ENCODE measurements at places on chromosomes 16 and 17.

DNA sequence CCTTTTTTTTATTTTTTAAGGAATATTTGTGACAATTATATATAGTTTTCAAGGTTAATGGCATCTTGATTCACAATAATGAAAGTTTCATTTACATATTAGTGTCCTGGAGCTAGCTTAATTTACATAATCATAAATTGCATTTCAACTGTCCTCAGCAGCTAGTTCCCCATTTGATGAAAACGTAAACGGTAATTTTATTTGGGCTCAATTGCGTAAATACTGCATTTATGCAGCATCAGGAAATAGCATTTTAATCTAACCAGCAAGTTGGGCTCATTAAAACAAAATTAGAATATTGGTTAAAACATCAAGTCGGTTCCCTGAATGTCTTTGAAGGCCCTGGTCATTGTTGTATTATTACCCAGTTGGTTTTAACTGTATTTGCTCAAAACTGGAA, 136.8 kb upstream of the CDH5 start:
- DNase-seq = no peak

GRCh38 chr17:29111816-29112499, 68.2 kb downstream of the MYO18A start:
- DNase-seq = peak; percentile 52

DNA sequence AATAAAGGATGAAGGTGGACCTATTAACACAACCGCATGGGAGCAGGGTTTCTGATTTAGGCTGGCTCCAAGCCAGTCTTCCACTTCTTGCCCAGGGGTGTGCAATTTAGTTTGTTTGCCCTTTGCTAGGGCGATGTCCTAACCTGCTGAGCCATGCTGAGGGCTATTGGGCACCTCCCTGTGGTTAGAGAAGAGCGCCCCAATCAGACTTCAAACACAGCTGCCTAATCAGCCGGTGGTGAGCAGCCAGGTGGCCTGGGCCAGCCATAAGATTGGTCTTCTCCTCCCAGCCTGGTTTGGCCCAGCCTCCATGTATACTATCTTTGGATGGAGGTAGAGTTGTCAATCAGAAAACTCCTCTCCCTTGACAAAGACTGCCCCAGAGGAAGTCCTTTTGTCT, 15.7 kb downstream of the TMEM94 start:
- no peak for DNase-seq

DNA sequence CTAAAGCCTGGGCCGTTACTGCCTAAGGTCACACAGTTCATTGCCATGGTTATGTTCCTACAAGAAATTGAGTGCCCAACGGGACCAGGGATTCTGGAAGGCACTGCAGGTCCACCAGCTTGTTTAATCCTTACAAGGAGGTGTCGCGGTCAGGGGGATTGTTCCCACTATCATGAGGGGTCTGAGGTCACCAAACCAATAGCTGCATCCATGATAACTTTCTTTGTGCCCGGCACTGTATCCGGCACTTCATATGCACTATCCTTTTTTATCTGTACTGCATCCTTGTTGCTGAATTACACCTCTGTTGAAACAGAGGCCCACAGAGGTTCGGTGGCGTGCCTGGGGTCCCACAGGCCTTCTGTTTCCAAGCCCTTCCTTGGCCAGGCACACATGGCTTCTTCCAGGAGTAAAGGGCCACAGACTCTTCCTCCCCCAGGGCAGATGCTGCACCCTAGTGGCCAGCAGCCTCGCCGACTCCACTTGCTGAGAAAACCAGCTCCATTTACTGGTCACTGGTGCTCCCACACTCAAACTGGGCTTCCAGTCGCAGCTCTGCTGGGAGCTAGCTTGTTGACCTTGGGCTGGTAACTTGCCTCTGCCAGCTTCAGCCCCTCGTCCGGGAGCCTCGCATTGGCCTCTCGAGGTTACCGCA, 82.0 kb upstream of the PLCG2 start:
- DNase-seq = peak; percentile 15

DNA sequence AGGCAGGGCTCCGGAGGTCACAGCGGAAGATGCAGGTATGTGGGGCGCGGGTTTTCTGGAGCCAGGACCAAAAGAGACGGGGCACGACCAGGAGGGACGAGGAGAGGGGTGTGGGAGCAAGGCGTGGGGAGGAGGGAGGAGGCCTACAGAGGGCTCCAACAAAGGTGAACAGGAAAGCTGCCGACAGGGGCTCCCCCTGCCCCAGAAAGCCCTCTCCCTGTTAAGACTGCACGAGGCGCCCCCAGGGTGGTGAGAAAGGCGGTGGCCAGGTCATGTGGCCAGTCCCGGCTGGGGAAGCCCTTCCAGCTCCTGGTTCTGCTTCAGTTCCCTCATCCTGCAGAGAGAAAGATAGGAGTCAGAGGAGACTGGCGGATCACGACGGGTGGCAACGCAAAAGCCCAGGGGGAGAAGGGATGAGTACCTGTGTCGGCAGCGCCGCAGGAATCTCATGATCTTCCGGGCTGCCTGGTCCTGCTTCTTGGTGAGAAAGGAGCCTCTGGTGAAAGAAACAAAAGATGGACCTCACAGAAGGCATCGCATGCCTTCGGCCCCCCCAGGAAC, 949 bp upstream of the SPAG7 start:
- no peak for DNase-seq

DNA sequence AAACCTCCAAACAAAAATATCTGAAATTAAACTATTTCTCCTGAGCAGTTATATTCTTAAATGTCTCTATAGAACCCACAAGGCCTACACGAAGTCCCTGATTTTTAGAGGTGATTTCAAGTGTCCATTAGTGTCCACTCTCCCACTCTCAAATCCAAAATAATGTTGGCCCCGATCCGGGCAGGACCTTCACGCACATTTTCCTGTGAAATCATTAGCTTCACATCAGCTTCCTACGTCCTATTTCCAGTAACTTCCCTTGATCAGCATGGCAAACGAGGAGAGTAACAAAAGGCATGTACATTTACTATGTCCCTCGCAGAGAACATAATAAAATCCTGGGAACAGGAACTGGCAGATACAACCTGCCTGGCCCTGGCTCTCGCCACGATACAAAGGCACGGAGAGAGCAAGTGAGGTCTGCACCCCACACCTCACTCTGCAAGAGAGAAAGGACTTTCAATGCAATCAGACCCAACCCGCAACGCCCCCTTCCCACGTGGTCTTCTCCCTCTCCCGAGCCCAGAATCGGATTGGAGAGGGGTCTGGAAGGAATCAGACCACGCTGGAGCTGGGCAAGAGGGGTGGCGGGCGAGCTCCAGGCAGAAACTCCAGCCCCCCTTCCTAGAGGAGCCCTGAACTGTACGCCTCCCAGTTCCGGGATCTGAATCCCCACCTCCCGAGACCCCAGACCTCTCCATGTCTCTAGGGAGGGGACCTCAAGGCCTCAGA, 17.5 kb upstream of the C17orf78 start:
- no peak for DNase-seq

- DNase-seq = no peak
Observed at GRCh38 chr16:85607321-85607765, 5.8 kb upstream of the GSE1 start.

DNA sequence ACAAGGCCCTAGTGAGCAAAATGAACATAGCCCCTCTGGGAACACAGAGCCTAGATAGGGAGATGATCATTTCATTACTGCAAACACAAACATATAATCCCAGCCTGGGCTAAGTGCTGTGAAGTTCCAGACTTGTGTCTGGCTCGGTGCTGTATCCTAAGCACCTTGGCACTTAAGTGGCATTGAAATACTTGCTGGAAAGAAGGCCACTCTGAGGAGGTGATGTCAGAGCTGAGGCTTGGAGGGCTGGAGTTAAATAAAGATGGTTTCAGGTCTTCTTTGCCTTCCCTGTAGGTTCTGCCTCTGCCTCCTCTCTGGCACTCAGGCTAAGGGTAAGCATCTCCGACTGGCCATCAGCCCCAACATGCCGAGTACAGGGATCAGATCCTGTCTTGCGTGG, 2.4 kb upstream of the CACNA1G start:
- no peak for DNase-seq

GRCh38 chr17:36505171-36505570, 18.7 kb downstream of the ZNHIT3 start:
- DNase-seq = no peak

- no peak for DNase-seq
Observed at GRCh38 chr16:17273142-17273561, 197.6 kb downstream of the XYLT1 start.

GRCh38 chr17:48551214-48551555, 6.3 kb upstream of the HOXB2 start:
- DNase-seq = no peak

GRCh38 chr16:78866521-78866920, 734.0 kb downstream of the MAF start:
- DNase-seq = no peak

DNA sequence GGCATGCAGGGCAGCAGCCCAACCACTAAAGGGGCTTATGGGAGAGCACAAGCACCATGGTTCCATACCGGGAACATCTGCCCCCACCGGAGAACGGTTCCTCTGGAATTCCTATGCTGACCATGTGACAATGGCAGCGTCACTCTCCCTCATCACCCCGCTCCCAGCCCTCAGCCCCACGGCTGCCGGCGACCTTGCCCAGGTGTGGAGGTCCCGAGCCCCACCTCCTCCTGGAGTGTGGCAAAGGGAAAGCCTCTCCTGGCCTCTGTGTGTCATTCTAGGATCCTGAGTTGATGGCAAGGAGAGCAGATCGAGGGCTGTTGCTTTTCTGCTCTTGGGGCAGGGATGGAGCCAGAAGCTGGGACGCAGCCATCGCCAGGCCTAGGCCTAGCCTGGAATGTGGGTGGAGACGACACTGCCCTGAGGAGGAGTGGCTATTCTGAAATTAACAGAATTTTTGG, 17.8 kb upstream of the RNPS1 start:
- DNase-seq = no peak

GRCh38 chr17:48412841-48413240, 17.2 kb downstream of the SKAP1 start:
- no peak for DNase-seq

DNA sequence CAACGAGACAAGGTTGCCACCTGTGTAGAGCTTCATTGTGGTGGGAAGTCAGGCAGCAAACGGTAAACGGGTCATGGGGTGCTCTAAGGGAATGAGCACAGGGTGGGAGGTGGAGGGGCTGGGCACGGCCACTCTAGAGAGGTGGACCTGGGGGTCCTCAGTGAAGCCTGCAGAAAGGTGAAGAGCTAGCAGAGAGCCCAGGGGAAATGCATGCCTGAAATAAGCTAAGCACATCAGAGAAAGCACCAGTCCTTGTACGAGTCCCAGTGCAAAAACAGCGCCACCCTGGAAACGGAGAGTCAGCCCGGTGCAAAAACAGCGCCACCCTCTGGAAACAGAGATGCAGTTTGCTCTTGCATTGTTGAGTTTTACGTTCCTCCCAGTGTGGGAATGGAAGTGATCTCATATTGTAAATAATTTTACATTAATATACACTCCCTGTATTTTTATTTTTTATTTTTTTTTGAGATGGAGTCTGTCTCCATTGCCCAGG, 65.0 kb downstream of the TBC1D16 start:
- no peak for DNase-seq

DNA sequence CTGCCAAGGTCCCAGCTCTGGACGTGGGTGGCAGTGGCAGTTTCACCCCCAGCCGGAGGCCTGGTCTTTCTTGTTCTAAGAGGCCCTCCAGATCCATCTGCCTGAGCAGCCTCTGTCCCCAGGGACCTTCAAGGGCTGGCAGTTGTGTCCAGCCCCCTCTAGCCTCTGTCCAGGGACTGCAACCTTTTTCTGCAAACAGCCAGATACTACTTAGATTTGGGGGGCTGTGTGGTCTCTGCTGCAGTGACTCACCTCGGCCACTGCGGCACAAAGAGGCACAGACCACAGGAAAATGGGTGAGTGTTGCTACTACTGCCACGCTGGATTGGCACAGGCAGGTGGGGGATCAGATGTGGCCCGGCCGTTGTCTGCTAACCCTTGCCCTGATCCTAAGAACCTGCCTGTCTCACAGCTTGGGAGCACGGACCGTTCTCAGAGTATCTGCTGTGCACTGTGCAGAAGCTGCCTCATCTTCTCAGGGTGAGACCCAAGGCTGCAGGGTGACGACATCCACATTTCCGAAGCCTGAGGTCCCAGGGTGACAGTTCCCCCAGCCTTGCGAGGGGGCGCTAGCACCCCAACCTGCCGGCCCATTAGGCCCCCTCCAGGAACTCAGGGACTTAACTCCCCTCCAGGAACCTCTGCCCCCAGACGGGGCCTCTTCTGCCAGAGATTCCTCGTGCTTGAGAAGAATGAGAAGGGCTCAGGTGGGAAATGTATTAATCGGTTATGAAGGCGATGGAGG, 27.6 kb downstream of the MXRA7 start:
- DNase-seq = no peak

DNA sequence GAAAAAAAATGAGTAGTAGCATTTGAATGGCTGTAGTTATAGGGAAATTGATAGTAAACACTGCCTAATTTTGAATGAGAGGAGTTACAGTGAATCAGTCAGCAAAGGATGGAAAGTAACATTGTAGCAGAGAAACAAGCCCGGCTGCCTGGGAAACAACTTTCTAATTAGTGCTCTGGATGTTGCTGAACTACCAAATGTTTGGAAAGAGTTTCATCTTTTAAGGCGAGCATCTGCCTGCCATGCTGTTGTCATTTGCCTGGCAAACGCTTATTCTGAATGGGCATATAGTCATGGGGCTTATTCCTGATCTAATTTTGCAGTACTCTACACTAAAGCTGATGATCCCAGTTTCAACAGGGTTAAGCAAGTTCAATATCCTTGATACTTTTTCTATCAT, 138.6 kb downstream of the CDH11 start:
- DNase-seq = no peak

- DNase-seq = no peak
Observed at GRCh38 chr17:27669136-27669535, 38.1 kb downstream of the LGALS9 start.

DNA sequence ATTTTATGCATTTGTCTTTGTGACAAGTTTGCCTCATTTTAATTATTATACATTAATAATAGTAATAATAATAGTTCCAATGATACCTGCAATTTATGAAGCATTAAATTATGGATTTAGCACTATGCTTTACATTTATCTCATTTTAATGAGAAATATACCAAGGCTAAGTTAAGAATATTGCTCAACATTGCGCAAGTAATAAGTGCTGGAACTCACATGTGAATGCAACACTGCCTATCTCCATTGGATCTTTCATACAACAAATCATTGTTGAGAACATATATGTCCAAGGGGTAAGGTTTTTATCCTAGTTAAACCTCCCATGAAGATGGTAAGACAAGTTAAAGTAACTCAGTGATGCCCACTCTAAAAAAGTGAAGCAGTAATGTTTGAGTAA, 703.7 kb upstream of the SOX9 start:
- no peak for DNase-seq

- DNase-seq = no peak
Observed at GRCh38 chr17:35094902-35095301, 24.8 kb downstream of the RAD51D start.

DNA sequence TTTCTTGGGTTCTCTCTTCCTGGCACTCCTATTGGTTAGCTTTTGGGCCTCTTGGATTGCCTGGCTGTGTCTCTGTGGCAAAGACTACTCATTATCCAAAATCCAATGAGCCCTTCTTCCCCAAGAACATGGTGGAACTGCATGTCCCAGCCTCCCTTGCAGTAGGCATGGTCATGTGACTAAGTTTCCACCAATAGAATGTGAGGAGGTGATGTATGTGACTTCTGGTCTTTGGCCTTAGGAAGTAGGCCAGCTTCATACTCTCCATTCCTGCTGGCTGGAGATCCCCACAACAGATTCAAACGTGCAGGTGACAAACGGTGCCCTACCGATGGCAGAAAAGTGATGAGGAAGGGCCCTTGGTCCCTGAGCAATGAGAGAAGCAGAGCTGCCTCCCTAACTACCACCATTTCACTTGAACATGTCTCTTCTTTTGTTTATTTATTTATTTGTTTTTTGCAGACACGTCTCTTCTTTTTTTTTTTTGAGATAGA, 17.3 kb upstream of the SPN start:
- no peak for DNase-seq

Data from stimulated activated CD8-positive, alpha-beta memory T cell treated with anti-CD3 and anti-CD28 coated beads, Interleukin-12 subunit alpha, Interleukin-12 subunit beta, amount 100 ng/mL, for 4 hours (primary cell).